ENCODE measurements at places on chromosomes 2 and 18. TPM values are rescaled to one million over a fixed set of nuclear protein-coding genes. Genes with fewer than 3 reads are reported as not detected.

STON1 gene
- polyA plus RNA-seq, result 35.8 TPM

RIT2 gene
- polyA plus RNA-seq, result not detected

DNAH6 gene
- polyA plus RNA-seq, result 1.8 TPM

PAIP2B gene
- 19.5 TPM for polyA plus RNA-seq

HOXD10 gene
- 150 TPM for polyA plus RNA-seq

POTEI gene
- polyA plus RNA-seq, result 0.14 TPM

KIAA2012 gene
- polyA plus RNA-seq, result 0.10 TPM

SPDYA gene
- 1.7 TPM for polyA plus RNA-seq

TNFRSF11A gene
- 1.6 TPM for polyA plus RNA-seq

KCNIP3 gene
- 14.4 TPM for polyA plus RNA-seq

RUFY4 gene
- 0.24 TPM for polyA plus RNA-seq

AMER3 gene
- polyA plus RNA-seq, result 0.01 TPM

SCYGR4 gene
- polyA plus RNA-seq, result not detected

FBXO15 gene
- polyA plus RNA-seq, result 5.4 TPM

MYO7B gene
- polyA plus RNA-seq, result 18.0 TPM

GKN2 gene
- not detected for polyA plus RNA-seq

C2orf15 gene
- polyA plus RNA-seq, result 12.5 TPM

HTR2B gene
- 17.2 TPM for polyA plus RNA-seq

IFIH1 gene
- polyA plus RNA-seq, result 7.9 TPM

ATP6V1C2 gene
- 6.0 TPM for polyA plus RNA-seq

COL3A1 gene
- 1,011 TPM for polyA plus RNA-seq

SERPINB12 gene
- polyA plus RNA-seq, result not detected

KLHL14 gene
- polyA plus RNA-seq, result 27.0 TPM

PDE1A gene
- 25.2 TPM for polyA plus RNA-seq

FNDC4 gene
- 7.6 TPM for polyA plus RNA-seq

IMPA2 gene
- polyA plus RNA-seq, result 66.0 TPM

BOLL gene
- polyA plus RNA-seq, result not detected

ITGB6 gene
- polyA plus RNA-seq, result 20.6 TPM

EMX1 gene
- 42.0 TPM for polyA plus RNA-seq

Data from right renal cortex interstitium (tissue), 3 donors.